ENCODE measurements at places on chromosomes 7 and 10.

DNA sequence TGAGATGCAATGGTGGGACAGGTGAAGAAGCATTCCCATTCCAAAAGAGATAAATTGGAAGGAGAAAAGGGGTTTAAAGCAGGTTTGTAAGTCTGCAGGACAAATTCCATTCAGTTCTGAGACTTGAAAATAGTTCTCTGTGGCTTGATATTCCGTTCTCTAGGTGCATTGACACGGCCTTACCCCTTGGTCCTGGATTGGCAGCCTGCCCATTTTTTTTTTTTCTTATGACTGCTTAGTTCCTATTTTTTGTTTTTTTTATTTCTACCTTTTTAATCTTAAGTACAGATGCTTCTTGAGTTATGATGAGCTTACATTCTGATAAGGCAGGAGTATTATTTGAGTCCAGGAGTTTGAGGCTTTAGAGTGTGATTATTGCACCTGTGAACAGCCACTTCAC lies 70.6 kb downstream of the MLLT10 start:
- DNase-seq, result no peak

- no peak for DNase-seq
These were observed 100.0 kb upstream of the WNT16 start for GRCh38 chr7:121228779-121229178.

DNA sequence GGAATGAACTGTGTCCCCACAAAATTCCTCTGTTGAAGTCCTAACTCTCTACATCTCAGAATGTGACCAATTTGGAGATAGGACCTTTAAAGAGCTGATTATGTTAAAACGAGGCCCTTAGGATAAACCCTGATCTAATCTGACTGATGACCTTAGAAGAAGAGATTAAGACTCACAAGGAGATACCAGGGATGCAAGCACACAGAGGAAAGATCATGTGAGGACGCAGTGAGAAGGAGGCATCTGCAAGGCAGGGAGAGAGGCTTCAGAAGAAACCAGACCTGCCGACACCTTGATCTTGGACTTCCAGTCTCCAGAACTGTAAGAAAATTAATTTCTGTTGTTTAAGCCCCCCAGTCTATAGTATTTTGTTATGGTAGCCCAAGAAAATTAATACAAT lies 94.9 kb upstream of the ZNF800 start:
- DNase-seq, result no peak

DNA sequence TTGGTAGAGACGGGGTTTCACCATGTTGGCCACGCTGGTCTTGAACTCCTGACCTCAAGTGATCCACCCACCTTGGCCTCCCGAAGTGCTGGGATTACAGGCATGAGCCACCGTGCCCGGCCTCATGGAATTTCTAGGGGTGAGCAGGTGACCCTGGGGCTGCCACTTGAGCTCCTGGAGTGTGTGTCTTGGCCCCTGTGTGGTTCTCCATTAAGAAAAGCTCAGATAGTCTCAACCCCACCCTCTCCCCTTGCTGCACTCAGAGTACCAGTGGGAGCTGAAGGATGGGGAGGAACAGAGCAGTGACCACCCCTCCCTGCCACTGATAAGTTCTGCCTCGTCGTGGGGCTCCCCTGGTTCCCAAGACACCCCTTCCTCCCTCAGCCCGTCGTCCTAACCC lies 45.3 kb downstream of the RCC1L start:
- DNase-seq, result no peak

- DNase-seq, result no peak
These were observed 243.0 kb downstream of the BICC1 start for GRCh38 chr10:58755677-58756076.

DNA sequence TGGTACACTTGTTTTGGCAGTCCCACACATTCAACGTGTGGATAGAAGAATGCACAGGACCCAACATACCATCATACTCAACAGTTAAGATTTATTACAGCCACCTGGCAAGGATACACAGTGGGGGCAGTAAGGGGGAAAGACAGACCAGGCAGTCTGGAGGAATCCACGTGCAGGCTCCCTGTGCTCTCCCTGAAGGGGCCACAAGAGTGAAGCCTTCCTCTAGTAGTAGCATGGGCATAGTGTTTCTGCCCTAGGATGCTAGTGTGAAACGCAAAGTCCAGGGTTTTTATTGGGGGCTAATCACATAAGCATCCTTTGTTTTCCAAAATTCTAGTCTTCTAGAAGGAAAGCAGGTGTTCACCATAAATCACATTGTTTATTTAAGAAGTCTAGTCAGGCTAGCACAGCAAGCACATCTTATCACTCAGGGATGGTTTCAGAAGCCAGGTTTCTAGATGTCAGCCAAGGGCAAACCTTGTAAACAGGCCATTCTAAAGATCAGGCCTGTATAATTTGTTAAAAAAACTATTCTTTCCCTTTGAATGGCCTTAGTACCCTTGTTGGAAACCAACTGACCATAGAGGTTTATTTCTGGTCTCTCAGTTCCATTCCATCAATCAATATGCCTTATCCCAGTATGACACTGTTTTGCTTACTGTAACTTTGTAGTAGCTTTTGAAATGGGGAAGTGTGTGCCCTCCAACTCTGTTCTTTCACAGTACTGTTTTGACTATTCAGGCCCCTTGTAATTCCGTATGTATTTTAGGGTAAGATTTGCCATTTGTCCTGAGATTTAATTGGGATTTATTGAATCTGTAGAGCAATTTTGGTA lies 12.4 kb upstream of the TFAM start:
- no peak for DNase-seq

DNA sequence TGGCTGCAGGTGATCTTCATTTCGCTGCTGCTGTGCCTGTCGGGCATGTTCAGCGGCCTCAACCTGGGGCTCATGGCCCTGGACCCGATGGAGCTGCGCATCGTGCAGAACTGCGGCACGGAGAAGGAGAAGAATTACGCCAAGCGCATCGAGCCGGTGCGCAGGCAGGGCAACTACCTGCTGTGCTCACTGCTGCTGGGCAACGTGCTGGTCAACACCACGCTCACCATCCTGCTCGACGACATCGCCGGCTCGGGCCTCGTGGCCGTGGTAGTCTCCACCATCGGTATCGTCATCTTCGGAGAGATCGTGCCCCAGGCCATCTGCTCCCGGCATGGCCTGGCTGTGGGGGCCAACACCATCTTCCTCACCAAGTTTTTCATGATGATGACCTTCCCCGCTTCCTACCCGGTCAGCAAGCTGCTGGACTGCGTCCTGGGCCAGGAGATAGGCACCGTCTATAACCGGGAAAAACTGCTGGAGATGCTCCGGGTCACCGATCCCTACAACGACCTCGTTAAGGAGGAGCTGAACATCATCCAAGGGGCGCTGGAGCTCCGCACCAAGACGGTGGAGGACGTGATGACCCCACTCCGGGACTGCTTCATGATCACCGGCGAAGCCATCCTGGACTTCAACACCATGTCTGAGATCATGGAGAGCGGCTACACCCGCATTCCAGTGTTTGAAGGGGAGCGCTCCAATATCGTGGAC lies 1.3 kb downstream of the CNNM2 start:
- no peak for DNase-seq

DNA sequence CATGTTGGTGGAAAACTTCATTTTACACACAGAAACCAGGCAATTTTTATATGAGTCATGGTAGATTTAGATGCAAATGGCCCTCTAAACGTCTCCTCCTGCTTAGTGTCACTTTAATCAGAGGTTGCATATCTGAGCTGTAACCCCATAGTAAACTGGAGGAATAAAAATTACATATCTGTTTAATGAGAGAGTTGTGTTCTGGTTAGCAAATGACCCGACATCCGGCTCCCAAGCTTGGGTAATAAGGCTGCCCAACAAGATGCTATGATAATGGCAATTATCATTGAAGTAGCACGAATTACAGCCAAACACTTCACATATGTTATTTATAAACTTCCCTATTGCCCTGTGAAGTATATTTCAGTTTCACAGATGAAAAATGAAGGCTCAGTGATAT lies 10.6 kb upstream of the ADAM12 start:
- DNase-seq, result no peak

DNA sequence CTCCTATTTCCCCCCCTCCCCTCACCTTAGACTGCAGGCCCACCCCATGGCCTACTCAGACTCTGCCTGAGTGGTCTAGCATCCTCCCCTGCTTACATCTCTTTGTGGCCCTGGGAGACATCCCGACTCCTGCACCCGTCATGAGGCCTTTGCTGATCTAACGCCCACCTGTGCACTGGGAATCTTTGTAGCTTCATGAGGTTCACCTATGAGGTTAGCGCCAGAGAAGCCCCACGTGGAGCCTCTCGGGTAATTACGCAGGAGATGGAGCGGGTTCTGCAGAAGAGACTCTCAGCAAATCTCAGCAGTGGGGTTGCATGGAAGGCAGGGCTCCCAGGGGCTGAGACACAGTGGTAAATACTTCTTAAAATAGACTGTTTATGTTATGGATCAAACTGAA lies 43.5 kb upstream of the HSPA12A start:
- no peak for DNase-seq

DNA sequence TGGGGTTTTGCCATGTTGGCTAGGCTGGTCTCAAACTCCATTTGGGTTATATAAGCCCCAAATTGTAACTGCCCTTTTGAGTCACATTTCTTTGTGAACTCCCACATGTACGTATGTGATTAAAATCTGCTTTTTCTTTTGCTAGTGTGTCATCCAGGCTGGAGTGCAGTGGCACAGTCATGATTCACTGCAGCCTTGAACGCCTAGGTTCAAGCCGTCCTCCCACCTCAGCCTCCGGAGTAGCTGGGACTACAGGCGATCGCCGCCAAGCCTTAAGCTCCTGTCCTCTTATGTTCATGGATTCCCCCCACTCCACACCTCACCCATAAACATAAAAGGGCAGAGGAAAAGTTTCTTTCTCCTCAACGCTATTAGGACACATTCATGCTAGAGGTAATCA lies 4.4 kb upstream of the SMC3 start:
- no peak for DNase-seq

GRCh38 chr10:79127151-79127961 lies 58.6 kb downstream of the ZMIZ1 start:
- no peak for DNase-seq

DNA sequence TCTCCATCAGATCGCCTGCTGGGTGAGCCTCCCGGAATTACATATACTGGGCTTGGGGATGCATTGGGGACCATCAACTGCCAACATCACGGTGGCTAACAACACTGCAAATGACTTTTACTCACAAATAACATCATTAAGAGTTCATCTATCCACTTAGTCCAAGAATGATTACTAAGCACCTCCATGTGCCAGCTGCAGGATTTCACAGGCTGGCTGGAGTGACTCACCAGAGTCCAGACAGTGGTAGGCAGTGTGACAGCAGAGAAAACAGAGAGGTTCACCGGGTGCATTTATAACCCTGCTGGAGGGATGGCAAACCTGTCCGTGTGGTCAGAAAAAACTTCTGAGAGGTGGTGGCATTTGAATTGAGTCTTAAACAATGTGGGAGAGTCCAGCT lies 3.2 kb upstream of the IGFBP3 start:
- DNase-seq, result no peak

GRCh38 chr7:157397036-157397720 lies 60.4 kb downstream of the DNAJB6 start:
- no peak for DNase-seq

DNA sequence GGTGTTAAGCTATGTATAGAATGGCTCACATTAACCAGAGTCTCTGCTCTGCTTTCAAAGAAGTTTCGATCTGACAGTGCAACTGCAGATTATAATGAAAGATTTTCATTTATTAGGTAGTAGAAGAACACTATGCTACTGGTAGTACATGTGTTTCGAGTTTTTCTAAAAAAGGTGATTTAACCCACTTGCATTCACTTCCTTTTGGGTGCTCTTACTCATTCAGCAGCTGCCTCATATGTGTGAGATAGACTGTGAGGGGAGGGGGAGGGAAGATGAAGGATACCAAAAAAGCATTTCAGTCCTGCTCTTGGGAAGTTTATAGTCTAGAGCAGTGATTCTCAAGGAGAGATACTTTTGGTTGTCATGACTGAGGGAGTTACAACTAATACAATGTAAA lies 20.4 kb downstream of the PLEKHA8 start:
- no peak for DNase-seq

DNA sequence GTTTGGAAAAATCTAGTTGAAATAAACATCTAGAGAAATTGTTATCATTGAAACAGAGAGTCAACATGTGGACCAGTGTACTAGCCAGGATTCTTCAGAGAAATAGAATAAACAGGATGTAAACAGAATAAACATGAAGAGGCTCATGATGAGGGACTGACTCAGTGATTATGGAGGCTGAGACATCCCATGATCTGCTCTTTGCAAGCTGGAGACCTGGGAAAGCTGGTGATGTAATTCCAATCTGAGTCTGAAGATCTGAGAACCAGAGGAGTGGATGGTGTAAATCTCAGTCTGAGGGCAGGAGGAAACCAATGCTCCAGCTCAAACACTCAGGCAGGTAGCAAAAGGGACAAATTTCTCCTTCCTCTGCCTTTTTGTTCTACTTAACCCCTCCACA lies 62.9 kb upstream of the FAM180A start:
- DNase-seq, result no peak

DNA sequence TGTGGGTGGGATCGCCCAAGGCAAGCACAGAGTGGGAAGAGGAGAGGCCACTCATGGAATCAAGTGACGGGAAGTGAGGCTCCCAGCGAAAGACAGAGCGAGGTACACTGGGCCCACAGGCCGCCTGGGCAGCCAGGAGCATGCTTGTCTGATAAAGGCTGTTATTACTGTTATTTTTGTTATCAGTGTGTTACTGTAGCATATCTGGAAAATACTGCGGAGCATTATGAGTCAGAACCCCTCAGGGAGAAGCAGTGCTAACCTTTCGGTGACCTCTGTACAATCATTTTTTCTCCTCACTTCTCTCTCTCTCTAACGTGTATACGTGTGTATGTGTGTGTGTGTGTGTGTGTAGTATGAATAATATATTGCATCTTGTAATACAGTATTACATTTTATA lies 3.8 kb upstream of the TCERG1L start:
- no peak for DNase-seq

GRCh38 chr10:110492069-110492822 lies 5.5 kb upstream of the DUSP5 start:
- DNase-seq, result no peak

DNA sequence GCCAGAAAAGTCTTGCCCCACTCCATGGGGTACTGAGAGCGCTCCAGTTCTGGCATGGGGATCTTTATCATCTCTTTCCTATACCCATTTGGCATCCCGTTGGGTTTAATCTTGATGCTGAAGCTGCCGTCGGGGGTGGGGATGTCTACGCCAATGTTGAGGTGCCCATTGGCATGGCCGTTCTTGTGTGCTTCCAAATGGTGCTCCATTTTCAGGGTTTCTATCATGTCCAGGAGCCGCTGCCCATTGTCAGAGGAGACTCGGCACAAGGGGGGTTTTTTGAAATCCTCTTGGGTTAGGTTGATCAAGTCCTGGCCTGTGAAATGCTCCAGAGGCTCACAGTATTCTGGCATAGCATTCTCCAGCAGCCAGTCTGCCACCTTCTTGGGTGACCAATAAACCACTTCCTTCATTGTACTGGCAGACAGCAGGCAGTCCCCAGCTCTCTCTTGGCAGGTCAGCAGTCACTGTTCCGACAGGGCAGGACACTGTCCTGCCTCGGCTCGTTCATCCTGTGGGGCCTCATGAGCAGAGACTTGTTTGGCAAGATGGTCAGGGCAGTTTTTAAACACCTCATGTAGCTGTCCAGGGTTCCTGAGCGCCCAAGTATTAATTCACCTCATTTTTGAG lies 92.5 kb upstream of the ASAH2 start:
- no peak for DNase-seq

GRCh38 chr10:21515361-21516241 lies 9.9 kb downstream of the SKIDA1 start:
- DNase-seq, result no peak

All from sciatic nerve (tissue), 2 donors.